CD4-positive, alpha-beta memory T cell (primary cell): ENCODE measurements at places on chromosomes 5 and 9. TPM values are rescaled to one million over a fixed set of nuclear protein-coding genes. Genes with fewer than 3 reads are reported as not detected.

DNA sequence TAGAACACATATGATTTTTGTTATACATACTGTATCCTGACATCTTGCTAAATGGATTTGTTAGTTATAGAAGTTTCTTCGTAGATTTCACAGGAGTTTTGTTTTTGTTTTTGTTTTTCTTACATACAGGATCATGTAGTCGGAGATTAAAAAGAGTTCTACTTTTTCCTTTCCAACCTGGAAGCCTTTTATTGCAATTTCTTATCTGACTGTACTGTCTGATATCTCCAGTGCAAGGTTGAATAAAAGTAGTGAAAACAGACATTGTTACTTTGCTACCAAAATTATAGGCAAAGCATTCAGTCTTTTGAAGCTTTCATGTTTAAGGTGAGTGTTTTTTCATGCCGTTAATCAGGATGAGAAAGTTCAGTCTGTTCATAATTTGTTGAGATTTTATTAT, 117.4 kb upstream of the PRSS3 start:
- DNase-seq, result no peak

PCDHGC4 gene
- 0.11 TPM for polyA plus RNA-seq

LCN9 gene
- polyA plus RNA-seq, result not detected

BICD2 gene
- 20.1 TPM for polyA plus RNA-seq

GRCh38 chr5:77953374-77953773, 177.2 kb upstream of the TBCA start:
- no peak for DNase-seq

IFNA8 gene
- polyA plus RNA-seq, result not detected

- no peak for DNase-seq
Measured at GRCh38 chr9:128296340-128297220, 20.5 kb downstream of the SWI5 start.

DNA sequence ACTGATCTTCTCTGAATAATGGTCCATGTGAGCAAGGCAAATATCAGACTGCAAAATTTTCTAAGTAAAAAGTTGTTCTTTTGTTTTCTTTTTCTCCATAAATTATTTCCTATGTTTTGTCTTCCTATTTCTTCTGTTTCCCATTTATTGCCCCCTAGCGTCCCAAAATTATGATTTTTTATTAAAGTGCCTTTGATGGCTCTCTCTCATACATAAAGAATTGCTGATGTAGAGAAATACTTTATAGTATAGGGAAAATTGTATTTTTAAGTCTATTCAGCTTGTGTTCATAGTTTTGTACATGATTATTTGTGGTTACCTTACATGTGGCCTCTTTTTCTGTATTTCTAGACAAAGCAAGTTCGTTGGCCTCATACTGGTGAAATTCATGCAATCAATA, 1031.2 kb downstream of the EFNA5 start:
- no peak for DNase-seq

SLC35A4 gene
- 115 TPM for polyA plus RNA-seq

DNA sequence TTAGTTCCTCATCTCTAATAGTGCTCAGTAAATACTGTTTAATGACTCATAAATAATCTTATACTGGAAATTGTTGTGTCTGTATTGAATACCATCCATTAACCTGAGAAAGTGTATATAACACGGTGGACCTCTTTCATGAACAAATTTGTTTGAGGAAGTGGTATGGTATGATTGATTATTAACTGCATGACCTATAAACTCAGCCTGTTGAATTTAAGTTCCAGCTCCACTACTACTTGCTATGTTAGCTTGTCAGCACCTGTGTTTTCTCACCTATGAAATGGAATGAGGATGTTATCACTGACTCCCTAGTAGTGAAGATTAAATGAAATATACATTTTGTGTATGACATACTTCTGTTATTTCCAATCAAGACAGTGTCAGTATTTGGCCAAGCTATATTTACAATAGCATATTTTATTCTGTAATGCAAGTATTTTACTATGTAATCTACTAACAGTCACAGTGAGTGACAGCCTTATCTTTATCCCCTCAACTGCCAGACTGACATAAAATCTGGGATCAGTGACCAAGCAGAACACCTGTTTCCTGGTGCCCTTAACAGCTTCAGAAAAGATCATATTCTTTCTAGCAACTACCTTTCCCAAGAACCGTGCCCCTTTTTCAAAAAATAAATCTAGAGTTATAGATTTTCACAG, 77.3 kb upstream of the ITGA1 start:
- no peak for DNase-seq

DNA sequence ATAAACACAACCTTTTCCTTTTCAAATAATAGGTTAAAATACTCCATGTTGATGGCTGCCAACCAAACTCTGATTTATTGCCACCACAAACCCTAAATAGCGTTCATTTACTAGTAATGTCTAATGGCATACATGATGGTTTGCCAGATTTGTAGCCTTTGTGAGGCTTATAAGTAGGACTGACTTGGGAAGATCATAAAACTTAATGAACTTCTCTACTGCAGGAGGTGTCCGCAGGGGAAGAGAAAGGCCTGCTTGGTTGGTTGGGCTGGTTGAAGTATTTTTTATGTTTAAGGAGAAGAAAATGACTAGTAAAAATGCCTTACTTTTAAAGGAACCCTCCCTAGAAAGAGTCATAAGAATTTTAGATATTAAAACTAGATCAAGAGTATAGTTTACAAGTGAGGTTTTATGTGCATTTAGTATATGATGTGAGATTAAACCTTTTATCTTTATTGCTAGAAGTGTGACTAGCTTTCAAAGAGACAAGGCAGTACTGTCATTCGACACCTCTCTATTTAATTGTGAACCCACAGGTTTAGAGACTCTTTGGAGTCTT, 5.0 kb downstream of the PBX3 start:
- DNase-seq, result no peak

DNA sequence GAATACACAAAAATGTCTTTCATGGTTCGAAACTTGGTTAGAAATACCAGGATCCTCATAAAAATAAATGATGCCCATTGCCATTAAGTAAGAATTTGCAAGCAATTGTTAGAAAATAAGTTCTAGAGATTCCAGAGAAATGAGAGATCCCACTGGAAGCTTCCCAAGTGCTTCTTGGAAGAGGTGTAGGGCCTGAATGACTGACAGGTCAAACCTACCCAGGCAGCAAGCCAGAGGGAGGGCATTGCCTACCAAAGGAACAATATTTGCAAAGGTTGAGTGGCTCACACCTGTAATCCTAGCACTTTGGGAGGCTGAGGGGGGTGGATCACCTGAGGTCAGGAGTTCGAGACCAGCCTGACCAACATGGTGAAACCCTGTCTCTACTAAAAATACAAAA, 777.0 kb upstream of the WWC1 start:
- DNase-seq, result no peak

GAPT gene
- polyA plus RNA-seq, result not detected

DNA sequence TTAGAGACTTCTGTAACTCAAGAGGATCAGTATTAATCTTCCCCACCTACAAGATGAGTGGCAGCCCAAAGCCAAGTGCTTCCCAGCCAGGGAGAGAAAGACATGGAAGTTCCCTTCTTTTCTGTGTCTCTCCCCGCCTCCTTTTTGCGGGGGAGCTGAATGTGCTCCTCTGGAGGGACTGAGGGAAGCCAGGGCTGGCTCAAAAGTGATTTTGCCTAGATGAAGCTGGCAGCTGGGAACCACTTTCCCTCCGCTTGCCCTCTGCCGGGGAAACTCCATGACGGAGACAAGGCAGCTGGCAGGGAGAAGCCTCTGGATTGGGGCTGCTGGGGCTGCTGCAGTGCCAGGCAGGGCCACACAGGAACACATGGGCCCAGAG, 24.4 kb downstream of the EGR1 start:
- no peak for DNase-seq

DNA sequence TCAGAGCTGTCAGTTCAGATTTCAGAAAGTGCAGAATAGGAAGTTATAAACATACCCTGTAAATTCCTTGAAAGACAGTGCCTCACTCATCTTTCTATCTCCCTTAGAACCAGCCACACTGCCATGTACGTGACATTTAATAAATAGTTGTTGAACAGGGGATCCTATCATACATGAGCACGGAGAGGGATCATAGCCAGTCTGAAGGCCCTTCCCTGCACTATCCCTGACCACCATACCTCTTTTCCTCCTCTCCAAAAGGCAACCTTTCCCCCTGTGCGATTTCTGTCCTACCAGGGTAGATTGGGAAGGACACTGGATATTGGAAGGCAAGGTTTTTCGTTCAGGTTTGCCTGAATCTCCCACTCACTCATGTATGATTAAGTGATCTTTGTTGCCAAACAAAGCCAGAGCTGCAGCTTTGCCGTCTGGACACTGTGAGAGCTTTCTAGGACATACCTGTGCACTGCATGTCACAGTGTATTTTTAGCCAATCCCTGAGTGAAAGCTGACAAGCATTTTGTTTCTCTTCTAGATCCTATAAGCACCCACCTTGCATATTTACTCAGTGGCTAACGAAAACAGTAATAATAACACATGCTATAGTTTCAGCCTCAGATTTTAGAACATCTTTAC, 986.5 kb upstream of the WWC1 start:
- DNase-seq, result no peak

ANKRD20A1 gene
- not detected for polyA plus RNA-seq

GRCh38 chr9:130846487-130847305, 11.6 kb downstream of the ABL1 start:
- DNase-seq, result no peak

GRCh38 chr5:150106674-150107426, 20.5 kb upstream of the CSF1R start:
- DNase-seq, result no peak

- DNase-seq, result no peak
Measured at GRCh38 chr5:989961-990530, 18.6 kb upstream of the NKD2 start.
